Urinary bladder (tissue), 4 donors: ENCODE measurements at places on chromosomes 2 and 18. TPM values are rescaled to one million over a fixed set of nuclear protein-coding genes. Genes with fewer than 3 reads are reported as not detected.
A peak's percentile ranks its signal among the peaks of the same experiment; 100 is the strongest.

- no peak for DNase-seq
Observed at GRCh38 chr18:58239879-58240278, 195.9 kb downstream of the NEDD4L start.

DNA sequence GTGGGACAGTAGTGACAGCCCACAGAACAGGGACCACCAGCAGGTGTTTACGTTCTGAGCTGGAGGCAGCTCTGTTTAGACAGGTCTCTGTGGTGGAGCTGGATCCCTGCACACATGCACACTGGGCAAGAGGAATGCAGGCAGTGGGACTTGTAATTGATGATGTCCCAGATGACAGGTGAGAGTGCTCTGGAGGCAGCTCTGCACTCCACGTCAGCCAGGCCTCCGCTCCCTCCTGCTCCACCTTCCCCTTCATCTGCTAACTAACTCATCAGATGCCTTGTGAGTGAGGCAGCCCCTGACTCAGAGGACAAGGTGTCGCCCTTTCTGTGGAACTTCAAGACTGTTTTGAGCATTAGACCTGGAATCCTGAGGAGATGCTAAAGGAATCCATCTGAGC lies 53.2 kb downstream of the SH3YL1 start:
- DNase-seq, result no peak

DNA sequence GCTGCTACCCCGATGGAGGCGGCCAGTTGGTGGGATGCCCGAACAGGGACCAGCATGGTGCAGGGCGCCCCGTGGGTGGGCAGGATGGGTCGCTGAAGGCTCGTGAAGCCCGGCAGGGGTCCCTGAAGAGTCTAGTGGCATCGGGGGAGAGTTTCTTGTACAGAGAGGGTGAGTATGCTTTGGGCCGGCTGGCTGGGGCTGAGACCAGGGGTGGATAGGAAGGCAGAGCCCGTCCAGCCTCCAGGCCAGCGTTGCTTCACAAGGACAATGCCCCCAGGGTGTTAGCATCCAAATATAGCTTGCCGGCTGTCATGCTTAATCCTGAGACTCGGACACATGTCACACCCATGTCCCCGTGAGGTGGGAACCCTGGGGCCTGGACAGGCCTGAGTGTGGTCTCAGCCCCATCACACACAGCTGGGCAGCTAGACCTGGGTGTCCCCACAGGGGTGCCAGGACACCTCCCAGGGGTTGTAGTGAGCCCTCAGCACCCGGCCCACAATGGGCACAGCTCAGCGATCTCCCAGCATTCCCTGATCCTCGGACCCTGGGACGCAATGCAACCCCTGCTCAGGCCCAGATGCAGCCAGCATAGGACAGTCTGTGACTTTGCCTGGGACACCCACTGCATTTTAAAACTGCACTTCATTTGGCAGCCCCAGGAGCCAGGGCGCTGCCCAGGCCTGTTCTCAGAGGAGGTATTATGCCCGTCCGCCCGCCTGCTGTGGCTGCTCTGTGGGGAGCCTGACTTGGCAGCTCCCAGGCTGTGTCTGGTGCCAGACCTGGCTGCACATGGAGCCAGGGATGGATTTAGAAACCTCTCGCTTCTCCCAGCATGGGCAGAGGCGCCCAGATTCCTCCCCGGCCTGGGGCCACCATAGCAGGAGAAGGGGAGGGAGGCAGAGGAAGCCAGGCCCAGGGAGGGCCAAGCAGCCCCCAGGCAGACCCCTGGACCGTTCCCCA lies 36.4 kb downstream of the RAMP1 start:
- DNase-seq, result no peak

GRCh38 chr2:15840148-15840547 lies 100.2 kb upstream of the MYCN start:
- DNase-seq, result peak; percentile 37

- DNase-seq, result no peak
Observed at GRCh38 chr18:57951999-57952774, 91.8 kb upstream of the NEDD4L start.

DNA sequence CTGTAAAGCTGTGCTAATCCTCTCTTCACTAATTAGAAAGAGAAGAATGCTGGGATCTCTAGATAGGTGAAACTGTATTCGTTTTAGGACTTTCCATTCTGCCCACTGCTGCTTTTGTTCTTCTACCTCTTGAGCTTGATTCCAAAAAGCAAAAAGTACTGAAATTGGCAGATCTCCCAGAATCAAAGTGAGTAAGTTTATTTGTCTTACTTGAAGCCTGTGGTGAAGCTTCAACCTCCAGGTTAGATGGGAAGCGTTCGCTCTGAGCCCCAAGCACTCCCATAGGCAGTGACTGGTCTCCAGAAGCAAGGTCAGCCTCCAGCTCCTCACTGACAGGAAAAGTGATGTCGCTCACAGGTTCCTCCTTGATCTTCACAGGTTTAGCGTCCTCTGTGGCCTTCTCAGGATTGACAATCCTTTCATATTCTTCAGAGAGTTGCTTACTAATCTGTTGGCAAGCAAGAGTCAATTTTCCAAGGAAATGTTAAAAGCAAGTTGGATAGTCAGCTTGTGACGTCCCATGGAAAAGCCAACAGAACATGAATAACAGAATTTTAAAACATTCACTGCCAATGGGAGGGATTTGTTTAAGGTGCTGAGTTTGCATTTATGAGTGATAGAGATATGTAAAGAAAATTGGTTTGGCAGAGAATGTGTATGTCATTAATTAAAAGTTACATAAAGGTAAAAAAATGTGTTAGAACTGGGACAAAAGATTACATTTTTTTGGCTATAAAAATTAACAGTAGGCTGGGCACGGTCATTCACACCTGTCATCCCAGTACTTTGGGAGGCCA lies 8.1 kb downstream of the SUPT7L start:
- DNase-seq, result no peak

DNA sequence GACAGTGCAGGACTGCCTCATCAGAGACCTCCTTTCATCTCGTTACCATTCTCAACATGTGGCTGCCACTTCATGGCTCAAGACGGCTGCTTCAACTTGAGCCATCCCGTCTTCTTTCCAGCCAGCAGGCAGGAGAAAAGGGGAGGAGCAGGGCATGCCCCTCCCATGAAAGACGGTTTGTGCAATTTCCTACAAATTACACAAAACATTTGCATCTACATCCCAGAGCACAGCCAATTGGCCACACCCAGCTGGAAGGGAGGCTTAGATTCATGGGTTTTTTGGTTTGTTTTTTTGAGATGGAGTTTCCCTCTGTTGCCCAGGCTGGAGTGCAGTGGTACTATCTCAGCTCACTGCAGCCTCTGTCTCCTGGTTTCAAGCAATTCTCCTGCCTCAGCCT lies 11.8 kb downstream of the UCN start:
- no peak for DNase-seq

DNA sequence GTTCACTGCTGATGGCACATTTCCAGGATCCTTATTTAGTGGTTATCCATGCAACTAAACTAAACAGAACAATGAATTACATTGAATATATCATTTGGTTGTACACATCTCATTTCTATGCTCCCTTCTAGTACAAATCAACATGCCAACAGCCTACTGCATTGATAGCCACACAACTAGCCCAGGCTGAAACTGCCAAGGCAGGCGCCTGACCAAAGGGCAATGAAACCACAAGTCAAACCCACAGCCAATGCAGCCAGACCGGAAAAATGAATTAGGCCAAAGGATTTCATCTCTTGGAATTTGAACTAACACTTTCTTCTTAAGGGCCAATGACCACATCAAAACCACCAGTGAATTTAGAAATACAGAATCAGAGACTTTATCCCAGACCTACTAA lies 196.4 kb downstream of the NOL4 start:
- no peak for DNase-seq

- no peak for DNase-seq
Observed at GRCh38 chr2:150606380-150607060, 119.1 kb upstream of the RND3 start.

DNA sequence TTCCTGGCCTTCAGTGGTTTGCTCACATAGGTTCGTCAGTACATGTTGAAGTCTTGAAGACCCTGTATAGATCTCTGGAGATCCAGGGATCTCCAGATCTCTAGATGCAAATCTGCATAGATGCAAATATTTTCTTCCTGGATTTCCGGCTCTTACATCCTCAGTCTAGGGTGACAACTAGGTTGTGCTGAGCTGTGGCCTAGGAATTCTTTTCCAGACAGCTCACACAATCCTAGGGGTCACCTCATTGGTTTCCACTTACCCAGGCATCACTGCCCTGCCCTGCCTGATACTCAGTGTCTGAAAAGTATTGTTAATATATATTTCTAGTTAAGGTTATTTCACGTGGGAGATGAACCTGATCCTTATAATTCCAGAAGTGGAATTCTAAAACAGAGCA lies 105.1 kb upstream of the TTC27 start:
- no peak for DNase-seq

- DNase-seq, result no peak
Observed at GRCh38 chr18:50935493-50936191, 32.2 kb upstream of the ELAC1 start.

- DNase-seq, result no peak
Observed at GRCh38 chr18:72063001-72063400, 481.1 kb downstream of the CBLN2 start.

GRCh38 chr2:234595829-234596228 lies 98.9 kb upstream of the ARL4C start:
- no peak for DNase-seq

DNA sequence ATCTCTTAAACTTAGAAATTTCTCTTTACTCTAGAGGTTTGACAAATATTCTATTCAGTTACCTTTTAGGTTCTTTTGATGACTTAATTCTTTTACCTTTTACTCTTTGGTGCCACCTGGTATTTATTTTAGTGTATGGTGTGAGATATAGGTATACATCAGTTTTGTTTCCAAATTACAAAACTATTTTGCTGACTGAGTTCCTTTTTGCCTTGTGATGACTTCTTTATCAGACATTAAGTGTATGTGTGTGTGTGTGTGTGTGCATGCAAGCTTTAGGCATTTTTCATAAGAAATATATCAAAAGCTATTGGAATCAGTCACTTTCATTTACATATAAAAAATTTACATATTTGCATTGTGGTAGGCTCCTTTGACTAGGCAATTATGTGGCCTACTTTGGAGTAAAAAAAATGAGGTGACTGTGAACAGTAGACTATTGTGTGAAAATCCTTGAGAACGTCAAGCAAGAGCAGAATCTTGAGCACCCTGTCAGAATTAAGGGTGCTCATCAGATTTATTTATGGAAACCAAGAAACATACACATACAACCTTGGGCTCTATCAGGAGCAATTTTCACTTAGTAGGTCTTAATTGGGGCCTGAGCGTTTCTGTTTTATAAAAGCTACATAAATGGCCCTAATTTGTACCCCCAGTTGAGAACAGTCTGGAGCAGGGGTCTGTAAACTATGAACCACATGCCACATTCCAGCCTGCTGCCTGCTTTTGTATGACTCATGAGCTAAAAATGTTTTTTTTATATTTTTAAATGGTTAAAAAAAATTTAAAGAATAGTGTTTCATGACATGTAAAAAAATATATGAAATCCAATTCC lies 415.9 kb downstream of the SLC4A3 start:
- DNase-seq, result no peak

GRCh38 chr2:8558956-8559355 lies 122.9 kb upstream of the ID2 start:
- no peak for DNase-seq

GRCh38 chr2:202157211-202157990 lies 81.0 kb downstream of the SUMO1 start:
- DNase-seq, result no peak

DNA sequence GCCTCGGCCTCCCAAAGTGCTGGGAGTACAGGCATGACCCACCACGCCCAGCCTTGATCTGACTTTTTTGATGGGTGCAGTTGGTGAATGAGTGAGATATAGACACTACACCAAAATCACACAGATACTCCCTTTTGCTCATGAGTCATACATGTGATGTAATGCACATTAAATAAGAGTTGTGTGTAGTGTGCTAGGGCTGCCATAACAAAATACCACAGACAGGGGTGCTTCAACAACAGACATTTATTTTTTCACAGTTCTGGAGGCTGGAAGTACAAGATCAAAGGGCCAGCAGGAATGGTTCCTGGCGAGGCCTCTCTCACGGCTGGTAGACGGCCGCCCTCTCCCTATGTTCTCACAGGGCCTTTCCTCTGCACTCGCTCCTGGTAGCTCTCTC lies 46.6 kb downstream of the GBX2 start:
- no peak for DNase-seq

GRCh38 chr2:54977149-54977548 lies 73.1 kb downstream of the RTN4 start:
- DNase-seq, result no peak

- no peak for DNase-seq
Observed at GRCh38 chr2:137181370-137181769, 416.0 kb downstream of the THSD7B start.

- no peak for DNase-seq
Observed at GRCh38 chr18:23809415-23809814, 120.2 kb downstream of the LAMA3 start.

DNA sequence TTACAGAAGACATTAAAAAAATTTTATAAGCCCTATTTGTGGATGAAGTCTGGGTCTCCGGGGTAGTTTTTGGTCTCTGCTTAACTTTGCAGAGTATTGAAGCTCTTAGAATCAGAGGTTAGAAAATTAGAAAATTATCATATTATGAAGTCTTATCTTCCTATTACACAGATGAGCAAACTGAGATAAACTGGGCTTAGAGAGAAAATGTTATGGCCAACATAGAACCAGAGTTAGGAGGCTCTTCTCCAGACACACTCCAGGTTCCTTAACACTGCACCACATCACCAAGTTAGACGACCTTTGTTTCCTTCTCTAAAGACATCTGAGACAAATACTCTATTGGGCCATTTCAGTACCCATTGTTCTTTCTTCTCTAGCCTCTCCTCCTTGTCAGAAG lies 36.7 kb upstream of the NEB start:
- DNase-seq, result no peak

GRCh38 chr2:73068147-73068546 lies 3.4 kb downstream of the SFXN5 start:
- no peak for DNase-seq

DNA sequence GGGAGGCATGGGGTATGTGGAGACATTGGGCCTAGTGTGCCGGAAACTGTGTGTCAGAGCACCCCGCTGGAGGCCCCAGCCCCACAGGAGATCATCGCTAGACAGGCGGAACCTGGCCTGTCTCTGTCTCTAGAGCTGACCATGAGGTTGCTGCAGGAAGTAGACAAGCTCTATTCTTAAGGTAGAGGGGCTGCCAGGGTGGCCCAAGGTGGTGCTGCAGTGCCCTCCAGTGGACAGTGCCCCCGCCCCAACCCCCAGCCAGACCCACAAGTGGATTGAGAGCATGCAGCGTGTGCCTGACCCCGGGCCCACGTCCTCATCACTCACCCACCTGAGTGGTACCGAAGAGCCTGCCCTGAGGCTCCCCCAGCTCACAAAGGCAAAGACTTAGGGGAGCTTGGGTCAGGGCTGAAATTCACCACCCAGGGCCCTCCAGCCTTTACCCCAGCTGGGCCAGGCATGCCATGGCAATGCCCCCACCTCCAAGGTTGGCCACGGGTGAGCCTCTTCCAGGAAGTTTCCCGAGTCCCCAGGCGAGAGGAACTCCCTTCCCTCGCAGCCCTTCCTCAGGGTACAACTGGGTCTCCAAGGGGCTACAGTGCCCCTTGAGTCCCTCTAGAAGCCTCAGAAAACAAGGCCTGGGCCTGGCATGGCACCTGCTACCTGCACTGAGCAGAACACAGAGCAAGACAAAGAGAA lies 155.0 kb downstream of the TTC32 start:
- no peak for DNase-seq

The DES gene
- polyA plus RNA-seq, result 8,236 TPM

The SERPINB13 gene
- polyA plus RNA-seq, result not detected

The B4GALT6 gene
- 3.2 TPM for polyA plus RNA-seq

The SMPD4 gene
- polyA plus RNA-seq, result 40.8 TPM

The AQP12A gene
- not detected for polyA plus RNA-seq

The MSH6 gene
- polyA plus RNA-seq, result 28.4 TPM

The AKAIN1 gene
- 0.41 TPM for polyA plus RNA-seq

The PDE1A gene
- 17.1 TPM for polyA plus RNA-seq

The M1AP gene
- 0.15 TPM for polyA plus RNA-seq

The SPP2 gene
- polyA plus RNA-seq, result not detected
